ENCODE measurements at places on chromosomes 6 and 20. TPM values are rescaled to one million over a fixed set of nuclear protein-coding genes. Genes with fewer than 3 reads are reported as not detected.

The ADGRG6 gene
- 27.4 TPM for polyA plus RNA-seq

- DNase-seq, result no peak
These were observed 153.3 kb downstream of the SCML4 start for GRCh38 chr6:107670792-107671199.

The APOBEC2 gene
- 0.26 TPM for polyA plus RNA-seq

DNA sequence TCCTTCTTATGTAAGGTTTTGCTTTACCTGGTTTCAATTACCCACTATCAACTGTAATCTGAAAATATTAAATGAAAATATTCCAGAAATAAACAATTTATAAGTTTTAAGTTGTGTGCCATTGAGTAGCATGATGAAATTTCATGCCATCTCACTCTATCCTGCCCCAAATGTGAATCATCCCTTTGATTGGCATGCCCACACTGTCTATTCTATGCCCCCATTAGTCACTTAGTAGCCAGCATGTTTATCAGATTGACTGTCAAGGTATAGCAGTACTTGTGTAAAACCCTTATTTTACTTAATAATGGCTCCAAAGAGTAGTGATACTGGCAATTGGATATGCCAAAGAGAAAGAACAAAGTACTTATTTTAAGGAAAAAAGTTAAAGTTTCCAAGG lies 403.8 kb downstream of the ADGRB3 start:
- no peak for DNase-seq

GRCh38 chr20:47358039-47358671 lies 1.7 kb upstream of the ZMYND8 start:
- no peak for DNase-seq

DNA sequence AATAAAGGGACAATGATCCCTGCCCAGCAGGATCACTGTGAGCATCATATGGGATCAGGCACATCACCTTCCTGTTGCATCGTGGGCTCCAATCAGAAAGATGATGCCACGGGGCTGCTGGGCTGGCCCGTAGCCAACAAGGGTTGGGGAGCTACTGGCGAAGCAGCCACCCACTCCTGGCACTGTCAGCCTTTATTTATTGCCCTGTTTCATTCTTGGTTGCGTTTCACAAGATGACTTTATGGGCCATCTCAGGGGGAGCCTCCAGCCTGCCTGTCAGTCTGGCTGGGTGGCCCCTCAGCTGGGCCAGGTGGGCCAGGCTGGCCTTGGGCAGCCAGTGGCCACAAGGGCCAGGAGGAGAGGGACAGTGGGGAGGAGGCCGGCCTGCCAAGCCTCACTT lies 17.3 kb downstream of the VSTM2L start:
- DNase-seq, result no peak

DNA sequence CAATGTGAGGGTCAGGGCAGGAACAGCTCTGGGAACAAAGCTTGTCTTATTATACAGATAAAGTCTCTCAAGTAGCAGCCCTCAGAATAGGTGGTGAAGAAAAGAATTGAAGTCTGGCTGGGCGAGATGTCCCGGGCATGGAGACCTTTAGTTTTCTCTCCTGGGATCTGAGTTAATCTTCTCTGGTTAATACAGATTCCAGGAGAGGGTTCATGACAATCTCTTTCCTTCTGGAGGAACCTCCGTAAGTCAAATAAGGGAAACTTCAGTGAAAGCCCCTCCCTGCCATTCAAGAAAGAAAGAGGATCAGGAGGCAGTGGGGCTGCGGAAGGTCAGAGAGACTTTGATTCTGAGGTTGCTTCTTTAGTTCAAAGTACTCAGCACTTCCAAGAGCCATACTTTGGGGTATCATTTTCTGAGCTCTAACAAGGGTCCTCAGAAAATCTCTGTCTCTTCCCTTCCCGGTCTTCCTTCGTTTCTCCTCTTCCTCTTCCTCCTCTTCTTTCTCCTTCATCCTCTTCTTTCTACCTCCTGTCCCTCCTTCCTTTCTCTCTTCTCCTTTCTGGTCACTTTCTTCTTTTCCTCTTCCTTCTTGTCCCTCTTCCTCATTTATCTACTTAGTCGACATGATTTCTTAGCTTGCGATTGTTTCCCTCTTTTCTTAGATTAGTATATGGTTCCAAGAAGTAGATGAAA lies 4.6 kb upstream of the ZNF184 start:
- no peak for DNase-seq

DNA sequence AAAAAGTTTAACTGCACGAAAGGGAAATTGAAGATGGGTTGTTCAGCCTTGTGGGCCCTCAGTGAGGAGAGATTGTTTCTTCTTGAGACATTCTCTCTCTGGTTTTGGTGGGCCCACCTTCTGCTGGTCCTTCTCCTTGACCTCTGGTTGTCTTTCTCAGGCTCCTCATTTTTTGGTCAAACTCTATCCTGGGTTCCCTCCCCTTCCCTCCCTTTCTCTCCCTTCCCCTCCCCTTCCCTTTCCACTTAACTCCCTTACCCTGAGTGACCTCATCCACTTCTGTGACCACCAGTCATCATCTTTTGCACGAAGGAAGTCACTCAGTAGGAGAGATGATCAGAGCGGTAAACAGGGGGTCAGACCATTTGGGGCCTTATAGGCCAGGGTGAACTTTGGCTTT lies 71.5 kb upstream of the RALY start:
- no peak for DNase-seq

DNA sequence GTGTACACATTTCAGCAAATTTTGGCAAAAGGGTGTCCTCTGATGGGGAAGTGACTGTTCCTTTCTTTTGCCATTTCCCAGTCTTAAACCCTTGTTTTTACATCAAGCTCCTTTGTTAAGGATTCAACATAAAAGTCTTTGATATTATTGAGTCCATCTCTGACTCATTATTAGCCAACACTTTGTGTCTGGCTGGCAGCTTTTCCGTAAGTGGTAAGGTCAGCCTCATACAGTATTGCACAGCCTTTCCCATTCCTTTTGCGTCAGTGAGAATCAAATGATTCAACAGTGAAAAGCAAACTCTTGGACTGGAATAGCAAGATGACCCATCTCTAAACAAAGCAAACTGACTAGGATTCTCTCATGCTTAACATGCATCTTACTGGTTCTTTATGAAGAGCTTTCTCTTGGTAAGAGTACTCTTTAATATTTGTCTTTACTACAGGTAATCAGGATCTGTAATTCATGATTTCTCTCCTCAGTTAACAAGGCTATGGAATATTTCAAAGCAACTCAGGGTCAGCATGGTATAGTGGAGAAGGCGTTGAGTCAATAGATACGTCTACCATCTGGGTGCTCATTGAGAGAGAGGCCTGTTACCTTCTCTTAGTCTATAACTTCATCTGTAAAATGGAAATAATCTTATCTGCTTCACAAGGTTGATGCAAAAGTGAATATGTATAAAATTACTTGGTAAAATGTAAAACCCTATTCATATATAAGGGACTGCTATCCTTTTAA lies 183.6 kb downstream of the PRL start:
- no peak for DNase-seq

The HCK gene
- polyA plus RNA-seq, result 3.2 TPM

DNA sequence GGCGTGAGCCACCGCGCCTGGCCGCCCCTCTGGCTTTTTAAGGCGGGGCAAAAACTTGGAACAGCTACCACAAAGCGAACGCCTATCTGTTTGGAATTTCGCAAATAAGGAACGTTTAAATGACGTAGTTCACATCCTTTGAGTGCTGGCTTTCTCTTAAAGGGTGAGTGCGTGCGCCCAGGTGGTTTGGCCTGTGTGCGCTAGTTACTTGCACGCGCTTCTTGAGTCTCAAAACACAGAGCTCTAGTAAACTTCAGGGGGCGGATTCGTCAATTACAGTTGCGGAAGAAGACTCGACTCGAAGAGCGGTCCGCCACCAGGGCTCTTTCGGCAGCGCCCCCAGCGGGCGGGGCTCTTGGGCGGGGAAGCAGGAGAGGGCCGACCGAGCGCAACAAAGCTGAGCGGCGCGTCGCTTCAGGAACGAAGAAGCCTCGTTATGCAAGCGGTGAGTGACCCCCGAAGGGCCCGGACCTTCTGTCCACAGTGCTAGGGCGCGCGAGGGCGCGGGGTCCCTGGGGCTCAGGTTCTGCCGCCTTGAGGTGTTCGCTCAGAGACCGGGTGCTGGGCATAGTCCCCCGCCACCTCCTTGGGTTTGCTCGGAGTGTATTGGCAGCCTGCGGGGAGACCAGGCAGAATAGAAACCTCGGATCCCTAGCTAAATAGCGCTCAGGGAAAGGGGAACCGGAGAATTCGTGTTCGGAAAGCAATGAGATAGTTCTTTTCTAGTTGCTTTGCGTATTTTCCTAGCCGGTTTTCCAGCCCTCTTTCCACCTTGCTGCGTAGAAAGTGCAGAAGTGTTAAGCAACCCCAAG lies at the start of gene SYCP2L:
TSS of gene SYCP2L (plus strand) at position 362 of the 812 bp plus-strand sequence. CDS start at position 437, 75 bp downstream.
- peak; percentile 60 for DNase-seq

DNA sequence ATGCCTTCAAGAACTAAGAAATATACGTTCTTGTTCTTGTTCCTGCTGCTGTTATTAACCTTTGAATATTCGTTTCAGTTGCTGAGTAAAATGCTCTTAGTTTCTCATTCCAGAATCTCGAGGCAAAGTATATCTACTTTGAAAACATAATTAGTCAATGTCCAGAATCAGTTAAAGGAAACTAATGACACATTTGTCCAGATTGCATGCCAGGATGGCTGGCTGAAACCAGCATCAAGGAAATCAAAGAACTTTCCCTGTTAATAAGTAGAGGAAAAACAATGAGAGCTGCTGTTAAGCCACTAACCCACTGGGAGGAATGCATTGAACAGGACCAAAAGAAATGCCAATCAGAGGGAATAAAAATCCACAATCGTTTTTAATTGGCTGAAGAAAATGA lies 196.9 kb downstream of the ALDH8A1 start:
- DNase-seq, result peak; percentile 50

GRCh38 chr6:31053873-31054272 lies 43.6 kb downstream of the MUC22 start:
- DNase-seq, result no peak

DNA sequence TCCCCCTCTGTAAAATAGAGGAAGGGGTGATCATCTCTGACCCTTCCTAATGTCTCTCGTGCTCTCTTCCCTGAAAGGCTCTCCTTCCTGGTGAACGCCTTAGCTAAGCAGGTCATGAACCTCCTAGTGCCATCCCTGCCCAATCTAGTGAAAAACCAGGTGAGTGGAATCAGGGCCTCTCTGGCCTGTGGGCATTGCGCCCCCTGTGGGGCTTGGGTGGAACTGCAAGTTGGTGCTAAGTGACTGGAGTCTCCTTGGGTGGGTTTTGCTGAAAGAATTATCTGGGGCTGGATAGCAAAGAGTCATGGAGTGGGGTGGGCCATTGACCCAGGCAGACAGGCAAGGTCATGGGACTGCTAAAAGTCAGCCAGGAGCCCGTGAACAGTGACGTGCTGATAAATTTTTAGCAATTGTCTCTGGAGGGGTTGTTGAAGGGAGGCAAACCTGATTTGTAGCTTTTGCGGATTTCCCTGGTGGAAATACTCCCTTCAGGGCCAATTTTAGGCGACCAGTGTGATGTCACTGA lies 8.9 kb downstream of the BPIFB1 start:
- DNase-seq, result peak; percentile 19

The FGD2 gene
- polyA plus RNA-seq, result 2.7 TPM

- no peak for DNase-seq
These were observed 909 bp upstream of the NUDT3 start for GRCh38 chr6:34393191-34393965.

The PSORS1C2 gene
- not detected for polyA plus RNA-seq

DNA sequence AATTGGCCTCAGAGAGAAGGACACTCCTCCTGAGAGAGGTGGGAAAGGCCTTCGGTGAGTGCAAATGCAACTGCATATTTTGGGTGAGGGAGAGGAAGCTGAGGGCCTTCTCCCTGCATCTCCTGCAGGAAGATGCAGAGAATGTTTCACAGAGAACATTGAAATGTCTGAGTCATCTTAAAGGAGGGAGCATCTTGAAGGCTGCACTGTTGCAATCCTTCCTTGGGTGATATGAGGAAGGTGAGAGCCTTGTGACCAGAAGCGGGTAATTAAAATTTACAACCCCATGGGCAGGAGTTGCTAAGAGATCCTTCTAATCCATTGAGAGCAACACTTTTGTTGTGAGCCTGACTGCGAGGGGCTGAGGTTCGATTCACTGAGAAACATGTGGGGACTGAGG lies 375.7 kb upstream of the MARCKS start:
- no peak for DNase-seq

- no peak for DNase-seq
These were observed 43.4 kb downstream of the FAM135A start for GRCh38 chr6:70456735-70457134.

- DNase-seq, result no peak
These were observed 135.6 kb upstream of the SLC22A23 start for GRCh38 chr6:3592371-3592941.

DNA sequence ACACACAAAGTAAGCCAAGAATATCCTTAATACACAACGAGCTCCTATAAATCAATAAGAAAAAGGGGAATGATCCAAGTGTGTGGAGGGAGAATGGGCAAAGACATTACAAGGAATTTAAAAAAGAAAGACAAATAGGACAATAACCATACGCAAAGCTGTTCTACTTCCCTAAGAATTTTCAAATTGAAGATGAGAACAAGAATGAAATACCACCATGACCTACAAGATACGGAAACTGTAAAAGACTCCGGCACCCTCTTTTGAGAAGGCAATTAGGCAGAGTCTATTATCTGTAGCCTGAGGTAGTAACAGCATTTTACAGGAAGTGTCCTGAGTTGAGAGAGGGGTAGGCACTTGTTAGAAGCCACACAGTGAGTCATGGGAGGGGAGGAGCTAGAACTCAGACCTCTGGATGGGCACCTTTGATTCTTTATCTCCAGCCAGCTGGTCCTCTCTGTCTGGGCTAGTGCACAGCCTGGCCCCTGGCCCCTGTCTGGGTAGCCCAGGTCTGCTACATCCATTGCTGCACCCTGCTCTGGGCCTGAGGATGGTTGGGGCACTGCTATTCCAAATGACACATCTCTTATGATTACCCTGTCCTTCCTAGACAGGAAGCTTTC lies 15.3 kb downstream of the RSPO4 start:
- DNase-seq, result no peak

The FRS3 gene
- 7.8 TPM for polyA plus RNA-seq

DNA sequence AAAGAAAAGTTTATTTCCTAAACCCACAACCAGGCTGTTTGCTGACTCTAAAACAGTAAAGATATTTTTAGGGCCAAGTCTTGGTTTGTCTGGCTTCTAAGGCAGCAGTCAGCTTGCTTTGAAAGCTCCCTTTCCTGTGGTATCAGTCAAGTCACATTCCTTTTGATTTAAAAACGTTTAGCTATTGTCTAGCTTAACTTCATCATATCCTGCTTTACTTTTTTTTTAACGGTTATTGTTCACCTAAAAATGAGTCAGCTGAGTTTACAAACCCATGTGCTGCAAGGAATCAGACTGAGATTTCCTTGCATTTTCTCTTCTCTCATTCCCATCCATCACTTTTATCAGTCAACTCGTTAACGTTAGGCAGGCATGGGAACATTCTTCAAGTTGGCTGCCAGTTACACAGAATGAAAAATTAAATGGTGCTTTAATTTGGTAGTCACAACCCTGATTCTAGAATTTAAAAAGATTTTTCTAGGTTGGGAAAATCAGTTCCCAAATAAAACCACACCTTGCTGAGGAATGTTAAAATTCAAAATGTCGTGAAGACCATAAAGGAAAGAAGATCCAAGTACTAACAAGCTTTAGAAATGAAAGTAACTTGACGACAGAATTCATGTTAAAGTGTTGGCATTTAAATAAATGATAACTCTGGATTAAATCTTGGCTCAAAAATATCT lies 45.9 kb downstream of the ELOVL5 start:
- no peak for DNase-seq

All from renal cortex interstitium (tissue), 15 donors.